SIG-M5 (cell line): ENCODE measurements at places on chromosomes 16 and 17.

DNA sequence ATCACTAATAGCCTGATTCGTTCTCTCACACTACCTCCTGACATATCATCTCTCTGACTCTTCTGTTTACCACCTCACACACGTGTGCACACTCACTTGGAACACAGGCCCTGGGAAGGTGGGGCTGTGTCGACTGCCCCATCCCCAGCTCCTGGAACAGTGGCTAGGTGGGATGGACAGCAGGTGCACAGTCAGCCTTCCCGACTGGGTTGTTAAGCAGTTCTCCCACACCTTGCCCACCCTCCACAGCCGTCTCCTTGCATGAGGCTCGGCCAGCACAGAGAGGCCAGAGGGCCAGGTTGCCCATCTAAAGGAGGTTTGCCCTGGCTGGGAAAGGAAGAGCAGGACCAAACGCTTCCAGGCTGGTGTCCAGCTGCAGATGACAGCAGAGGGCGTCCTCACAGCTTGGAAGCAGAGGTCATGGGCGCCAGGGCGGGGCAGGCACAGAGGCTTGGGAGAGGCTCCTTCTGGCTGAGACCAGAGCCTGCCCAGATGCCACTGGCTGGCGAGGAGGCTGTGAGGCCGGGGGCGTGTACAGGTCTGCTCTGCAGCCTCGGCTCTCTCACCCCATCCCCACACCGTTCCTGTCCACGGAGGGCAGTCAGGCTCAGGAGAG lies 92.8 kb downstream of the AMFR start:
- no peak for DNase-seq

- DNase-seq: peak; percentile 89
These were observed at the start of gene MPO for GRCh38 chr17:58280480-58281217. Gene MPO, minus strand, starts transcription at chr17:58280935. Its CDS starts 177 bp downstream, at chr17:58280758.

DNA sequence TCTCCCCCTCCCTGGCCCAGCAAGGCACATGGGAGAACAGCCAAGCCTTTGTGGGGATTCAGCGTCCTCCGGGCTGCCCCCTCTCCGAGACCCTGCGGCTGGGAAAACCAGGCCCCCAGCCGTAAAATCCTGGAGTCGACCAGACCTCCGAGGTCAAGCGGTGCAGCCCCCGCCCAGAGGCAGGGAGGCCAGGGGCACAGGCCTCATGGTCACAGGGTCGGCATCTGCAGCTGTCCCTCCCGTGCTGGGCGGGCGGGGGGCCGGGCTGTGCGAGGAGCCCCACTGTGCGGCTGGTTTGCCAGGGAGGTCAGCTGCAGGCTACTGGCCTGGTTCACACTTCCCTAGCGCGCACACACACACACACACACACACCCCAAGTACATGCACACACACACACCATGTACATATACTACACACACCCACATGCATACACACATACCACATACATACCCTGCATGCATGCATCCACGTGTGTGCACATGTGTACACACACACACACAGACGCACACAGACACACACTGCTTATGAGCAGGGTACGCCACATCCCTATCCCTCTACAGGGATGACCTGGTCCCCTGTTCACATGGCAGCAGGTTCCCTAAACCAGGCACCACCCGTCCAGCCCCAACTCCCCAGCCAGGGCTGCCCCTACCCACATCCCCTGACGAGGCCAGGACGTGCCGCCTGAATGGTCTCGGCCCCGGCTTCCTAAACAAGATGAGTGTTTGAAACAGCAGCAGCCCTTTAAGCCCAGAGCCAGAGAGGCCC lies 108.9 kb upstream of the CIBAR2 start:
- no peak for DNase-seq

DNA sequence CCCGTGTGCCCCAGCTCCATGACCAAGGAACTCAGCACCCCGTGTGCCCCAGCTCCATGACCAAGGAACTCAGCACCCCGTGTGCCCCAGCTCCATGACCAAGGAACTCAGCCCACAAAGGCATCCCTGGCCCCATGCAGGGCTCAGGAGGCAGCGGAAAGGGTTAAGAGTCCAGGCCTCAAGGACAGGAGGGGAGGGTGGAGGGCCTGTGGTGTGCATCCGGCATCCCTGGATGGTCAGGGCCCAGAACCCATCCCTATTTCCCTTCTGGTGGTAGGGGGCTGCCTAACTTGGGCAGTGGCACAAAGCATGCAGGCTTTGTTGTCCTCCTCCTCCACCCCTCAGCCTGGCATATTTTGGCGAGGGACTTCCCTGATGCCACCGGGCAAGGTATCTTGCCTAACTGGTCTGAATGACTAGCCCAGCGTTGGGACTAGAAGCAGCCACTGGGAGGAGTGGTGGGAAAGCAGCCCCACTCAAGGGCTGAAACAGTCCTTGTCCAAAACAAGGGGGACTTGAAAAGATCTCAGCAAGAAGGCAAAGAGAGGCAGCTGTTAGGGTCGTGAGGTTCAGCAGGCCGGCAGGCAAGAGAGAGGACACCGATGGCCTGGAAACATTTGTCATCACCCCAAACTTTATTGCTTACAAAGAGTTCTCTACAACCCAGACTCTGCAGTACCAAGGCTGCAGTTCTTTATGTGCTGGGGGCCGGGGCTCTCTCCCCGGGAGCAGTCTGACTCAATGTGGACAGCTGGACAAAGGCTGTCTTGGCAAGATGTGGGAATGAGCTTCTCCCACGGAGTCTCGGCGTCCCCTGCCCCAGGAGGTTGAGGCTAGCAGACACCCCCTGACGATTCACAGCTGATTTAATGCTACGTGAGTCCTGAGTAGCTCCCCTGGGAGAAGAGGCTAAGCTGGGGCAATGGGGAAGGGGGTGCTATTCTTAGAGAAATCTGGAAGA lies 902 bp upstream of the SPATA32 start:
- no peak for DNase-seq

- no peak for DNase-seq
These were observed 20.2 kb upstream of the SHISA9 start for GRCh38 chr16:12881182-12881581.

GRCh38 chr16:88909431-88910210 lies 43.2 kb upstream of the PABPN1L start:
- DNase-seq: no peak

GRCh38 chr16:19338335-19338734 lies 52.8 kb downstream of the CLEC19A start:
- DNase-seq: no peak

- DNase-seq: no peak
These were observed 28.6 kb upstream of the NDRG4 start for GRCh38 chr16:58471209-58471975.

DNA sequence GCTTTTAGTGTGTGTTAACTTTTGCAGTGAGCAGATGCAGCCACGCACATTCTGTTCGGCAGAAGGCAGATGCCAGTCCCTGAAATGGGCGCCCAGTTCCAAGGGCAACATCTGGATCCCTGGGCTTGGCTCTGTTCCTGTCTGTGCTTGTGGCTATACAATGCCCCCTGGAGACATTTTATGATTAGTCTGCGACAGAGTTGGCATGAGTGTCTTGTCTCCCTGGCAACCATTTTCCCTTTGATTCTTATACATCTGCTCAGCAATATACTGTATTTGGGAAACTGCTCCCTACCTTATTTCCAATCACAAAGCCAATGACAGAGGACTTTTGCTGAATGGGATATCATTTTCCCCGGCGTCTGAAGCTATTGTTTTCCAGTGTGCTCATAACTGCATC lies 1629.5 kb upstream of the GOT2 start:
- no peak for DNase-seq

DNA sequence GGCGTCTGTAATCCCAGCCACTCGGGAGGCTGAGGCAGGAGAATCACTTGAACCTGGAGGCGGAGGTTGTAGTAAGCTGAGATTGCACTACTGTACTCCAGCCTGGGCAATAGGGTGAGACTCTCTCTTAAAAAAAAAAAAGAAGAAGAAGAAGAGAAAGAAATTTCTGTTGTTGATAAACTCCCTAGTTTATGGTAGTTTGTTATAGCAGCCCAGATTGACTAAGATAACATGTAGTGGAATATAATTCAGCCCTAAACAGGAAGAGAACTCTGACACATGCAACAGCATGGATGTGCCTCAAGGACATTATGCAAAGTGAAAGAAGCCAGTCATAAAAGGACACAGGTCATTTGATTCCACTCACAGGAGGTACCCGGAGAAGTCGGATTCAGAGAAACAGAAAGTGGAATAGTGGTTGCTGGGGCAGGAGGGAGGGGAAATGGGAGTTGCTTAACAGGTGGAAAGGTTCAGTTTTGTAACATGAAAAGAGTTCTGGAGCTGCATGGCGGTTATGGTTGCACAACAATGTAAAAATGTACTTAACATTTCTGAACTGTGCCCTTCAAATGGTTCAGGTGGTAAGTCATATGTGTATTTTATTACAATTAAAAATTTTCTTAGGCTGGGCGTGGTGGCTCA lies 26.0 kb upstream of the PRM1 start:
- DNase-seq: peak; percentile 56

DNA sequence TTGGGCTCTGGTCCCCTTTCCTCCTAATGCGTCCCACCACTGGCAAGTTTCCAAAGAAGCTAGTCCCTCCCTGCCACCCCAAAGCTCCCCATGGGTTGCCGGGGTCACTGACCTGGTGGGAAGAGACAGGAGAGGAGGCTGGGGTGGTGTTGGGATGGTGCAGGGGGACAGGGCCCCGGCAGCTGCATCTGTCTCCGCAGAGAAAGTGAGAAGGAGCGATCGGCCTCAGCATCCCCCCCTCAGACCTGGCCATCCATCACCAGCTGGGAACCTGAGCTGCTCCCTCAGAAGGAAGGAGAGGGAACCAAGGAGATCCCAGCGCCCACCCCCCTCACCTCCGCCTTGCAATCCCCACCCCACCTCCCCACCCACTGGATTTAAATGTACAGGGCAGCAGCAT lies 3.3 kb downstream of the ETV4 start:
- DNase-seq: no peak

DNA sequence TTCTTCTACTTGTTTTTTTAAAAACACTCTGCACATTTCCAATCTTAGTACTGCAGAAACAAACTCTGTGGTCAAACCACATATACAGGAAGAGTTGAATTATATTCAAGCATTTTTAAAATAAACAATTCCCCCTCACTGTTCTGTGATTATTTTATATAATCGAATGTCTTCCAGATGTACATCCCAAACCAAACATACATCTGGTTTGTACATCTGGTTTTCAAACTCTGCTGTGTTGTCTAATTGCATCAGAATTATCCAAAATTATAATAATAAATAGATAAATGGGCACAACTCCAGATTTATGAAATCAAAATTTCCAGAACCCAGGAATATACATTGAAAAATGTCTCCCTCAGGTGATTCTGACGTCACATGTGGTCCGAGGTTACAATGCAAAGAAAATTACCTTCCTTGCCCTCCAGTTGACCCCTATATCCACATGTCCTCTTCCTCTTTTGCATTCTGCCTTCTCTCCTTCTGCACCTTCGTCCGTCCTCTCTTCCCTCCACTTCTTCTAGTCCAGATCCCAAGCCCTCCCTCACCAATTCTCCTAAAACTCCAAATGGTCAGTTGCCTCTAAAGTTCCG lies 13.3 kb upstream of the CCDC144A start:
- no peak for DNase-seq

- DNase-seq: no peak
These were observed 270.2 kb upstream of the CPHXL start for GRCh38 chr16:75996491-75996890.

DNA sequence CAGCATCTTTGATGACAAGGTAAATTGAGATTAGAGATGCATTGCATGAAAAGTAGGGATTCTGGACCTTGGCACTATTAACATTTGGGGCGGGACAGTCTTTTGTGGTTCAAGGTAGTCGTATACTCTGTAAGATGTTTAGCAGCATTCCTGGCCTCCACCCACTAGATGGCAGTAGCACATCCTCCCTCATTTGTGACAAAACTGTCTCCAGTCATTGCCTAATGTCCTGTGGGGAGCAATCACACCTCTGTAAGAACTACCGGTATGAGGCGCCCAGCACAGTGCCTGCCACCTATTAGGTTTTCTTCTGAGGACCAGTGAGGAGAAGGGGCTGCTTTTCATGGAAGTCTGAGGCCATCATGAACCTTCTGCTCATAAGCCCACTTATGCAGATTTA lies 180.8 kb downstream of the RBFOX1 start:
- DNase-seq: no peak

DNA sequence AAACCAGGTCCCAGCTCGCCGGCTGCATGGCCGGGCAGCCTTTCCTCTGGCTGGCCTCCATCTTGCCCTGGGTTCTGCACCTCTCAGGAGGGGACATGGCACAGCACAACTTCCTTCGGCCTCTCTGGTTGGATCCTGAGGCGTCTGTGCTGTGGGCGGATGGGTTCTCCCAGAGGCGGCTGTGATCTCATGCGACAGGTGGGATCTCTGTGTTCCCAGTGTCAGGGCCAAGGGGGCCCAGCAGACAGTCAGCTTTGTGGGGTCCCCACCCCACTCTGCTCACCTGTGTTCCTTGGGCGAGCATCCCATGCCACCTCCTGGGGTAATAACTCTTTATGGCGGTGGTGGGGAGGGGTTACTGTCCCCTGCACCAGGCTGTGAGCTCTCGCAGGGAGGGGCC lies 35.8 kb downstream of the FA2H start:
- DNase-seq: no peak

GRCh38 chr16:50265260-50265659 lies 1.1 kb upstream of the ADCY7 start:
- no peak for DNase-seq

- DNase-seq: no peak
These were observed 9.8 kb upstream of the CTCF start for GRCh38 chr16:67552476-67552875.

DNA sequence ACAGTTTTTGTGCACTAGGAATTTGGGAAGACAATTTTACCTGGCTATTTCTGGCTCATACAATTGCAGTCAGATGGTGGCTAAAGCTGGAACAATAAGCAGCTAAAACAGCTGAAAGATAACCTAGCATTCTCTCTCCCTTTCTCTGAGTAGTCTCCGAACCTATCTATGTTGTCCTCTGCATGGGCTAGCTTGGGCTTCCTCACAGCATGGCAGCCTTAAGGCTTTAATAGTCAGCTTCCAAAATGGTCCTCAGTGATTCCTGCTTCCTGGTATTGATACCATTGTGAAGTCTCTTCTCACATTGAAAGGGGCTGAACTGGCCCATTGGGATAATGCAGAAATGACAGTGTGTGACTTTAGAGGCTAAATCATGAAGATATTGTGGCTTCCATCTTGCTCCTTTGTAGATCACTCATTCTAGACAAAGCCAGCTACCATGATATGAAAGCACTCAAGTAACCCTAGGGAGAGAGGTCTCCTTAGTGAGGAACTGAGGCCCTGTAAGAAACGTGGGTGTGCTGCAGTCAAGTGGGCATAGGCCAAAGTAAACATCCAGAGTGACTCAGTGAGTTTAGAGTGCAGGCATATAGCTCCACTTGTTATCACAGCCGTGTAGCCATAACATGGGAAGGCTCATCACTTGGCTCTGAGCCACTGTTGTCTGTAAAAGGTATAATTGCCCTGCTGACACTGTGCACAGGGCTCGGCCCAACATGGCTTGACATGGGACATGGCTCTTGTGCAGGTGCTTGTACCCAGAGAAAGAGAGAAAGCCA lies 5.5 kb upstream of the VKORC1 start:
- no peak for DNase-seq
